ENCODE measurements at places on chromosomes 2 and 18.

DNA sequence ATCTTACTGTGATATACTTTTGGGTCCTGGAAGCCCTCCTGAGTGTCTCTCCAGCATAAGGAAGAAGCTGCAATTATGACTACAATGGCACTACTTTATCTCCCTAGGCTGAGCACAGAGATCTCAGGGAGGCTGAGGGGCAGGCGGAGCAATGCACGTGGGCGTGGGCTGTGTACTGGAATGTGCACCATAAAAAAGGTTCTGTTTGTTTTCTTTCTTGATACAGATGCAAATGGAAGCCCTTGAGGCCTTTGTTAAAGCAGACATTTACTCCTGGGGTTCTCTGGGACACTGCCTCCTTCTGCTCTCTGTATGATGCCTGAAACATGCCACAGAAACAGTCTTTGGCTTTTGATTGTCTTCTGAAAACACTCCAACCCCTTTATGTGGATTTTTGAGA is 79.1 kb upstream of the DLX2 start:
- no peak for DNase-seq

DNA sequence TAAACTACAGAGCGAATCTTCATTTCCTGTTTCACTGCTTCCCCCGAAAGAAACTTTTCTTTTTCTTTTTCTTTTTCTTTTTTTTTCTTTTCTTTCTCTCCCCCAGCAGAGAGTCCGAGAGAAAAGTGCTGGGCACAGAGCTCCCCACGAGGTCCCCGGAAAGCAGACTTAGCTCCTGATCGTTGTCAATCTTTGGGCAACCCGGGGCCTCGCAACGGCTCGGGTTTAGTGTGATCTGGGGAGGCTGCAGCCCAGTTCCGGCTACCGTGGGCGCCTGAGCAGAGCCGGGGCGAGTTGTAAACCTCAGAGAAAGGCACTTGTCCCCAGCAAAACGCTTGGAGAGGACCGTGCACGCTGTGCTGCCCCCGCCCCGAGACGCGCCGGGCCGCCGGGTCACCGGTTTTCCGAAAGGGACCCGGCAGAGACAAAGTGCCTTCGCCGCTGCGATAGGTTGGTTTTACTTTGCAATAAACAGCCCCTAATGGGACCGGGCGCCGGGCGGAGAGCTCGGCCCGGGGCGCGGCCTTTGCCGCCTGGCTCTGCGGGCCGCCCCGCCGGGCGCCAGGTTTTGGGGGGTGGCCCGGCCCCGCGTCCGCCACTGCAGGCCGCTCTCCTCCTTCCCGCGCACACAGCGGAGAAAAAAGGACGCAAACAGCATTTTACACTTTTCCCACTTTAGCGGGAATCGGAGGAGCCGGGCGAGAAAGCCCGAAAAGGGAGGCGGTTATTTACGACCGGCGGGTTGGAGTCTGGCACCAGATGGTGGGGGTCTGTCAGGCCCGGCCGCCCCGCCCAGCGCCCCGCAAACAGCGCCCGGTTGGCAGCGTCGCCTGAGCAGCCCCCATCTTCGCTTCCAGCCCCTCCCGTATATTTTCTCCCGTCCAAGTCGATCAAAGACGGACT is 136.0 kb downstream of the INSIG2 start:
- peak; percentile 17 for DNase-seq

DNA sequence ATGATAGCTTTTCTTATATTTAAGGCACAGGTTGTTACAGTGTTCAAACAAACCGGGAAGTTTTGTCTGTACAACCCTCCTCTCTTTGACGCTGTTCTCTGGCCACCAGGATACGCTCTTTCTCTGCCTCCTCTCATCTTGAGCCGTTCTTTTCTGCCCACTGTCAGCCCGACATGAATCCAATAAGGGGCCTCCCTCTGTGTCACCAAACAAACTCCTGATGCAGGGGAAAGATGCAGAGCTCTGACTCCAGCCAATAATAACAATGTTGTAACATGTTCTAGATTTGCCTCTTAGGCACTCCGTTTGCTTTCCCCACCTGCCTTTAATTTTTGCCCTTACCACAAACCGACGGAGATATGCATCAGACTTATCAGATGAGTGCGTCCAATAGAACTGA is 449.3 kb downstream of the SLC4A3 start:
- DNase-seq, result no peak

- DNase-seq, result no peak
These were observed 79.6 kb downstream of the STPG4 start for GRCh38 chr2:47075361-47076125.

GRCh38 chr2:207184348-207184747 is 18.6 kb upstream of the KLF7 start:
- DNase-seq, result no peak

DNA sequence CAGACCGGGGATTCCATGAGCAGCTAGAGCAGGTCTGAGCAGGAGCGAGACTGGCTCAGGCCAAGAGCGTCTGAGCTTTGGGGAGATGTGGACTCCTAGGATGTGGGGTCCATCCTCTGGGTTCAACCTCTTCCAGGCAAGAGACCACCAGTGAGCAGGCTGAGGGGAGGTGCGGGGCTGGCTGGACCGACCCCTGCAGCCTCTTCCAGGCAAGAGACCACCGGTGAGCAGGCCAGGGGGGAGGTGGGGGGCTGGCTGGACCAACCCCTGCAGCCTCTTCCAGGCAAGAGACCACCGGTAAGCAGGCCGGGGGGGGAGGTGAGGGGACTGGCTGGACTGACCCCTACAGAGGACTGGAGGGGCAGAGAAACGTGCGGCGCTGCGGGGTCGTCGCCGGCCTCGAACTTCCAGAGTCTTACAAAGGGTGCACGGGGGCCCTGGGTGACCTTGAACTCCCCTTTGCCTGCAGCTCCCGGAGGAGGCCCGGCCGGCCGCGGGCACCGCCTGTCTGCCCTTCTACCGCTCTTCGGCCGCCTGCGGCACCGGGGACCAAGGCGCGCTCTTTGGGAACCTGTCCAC is 63.4 kb downstream of the TPO start:
- no peak for DNase-seq

DNA sequence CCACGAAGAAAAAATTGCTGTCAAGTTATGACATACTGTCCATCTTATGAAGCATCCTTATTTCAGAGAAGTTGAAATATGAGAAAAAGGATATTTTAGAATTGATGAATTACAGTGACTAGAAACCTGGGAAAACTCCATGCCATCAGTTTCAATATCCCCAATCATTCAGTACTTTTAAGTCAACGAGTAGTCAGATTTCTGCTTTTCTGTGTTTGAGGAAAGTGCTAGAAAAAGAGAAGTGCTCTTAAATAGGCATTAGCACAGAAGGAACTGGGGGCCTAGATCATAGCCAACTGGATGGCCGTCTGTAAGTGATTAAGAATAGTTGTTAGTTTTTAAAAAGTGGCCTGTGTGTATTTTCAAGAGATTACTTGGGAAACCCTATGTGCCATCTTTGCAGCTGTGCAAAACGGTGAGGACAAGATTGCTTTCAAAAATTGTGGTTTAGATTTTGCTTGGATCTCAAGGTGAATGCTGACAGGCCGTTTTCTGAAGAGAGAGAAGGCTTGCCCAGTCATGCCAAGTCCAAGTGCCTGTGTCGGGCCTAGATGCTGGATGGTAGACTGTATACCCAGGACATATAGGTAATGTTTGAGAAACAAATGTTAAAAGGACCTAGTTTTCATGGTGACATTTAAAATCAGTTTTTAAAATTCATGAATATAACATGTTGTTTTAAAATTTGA is 5.1 kb downstream of the NEDD4L start:
- DNase-seq, result no peak

GRCh38 chr2:24418166-24418841 is 58.0 kb upstream of the ITSN2 start:
- DNase-seq, result no peak

DNA sequence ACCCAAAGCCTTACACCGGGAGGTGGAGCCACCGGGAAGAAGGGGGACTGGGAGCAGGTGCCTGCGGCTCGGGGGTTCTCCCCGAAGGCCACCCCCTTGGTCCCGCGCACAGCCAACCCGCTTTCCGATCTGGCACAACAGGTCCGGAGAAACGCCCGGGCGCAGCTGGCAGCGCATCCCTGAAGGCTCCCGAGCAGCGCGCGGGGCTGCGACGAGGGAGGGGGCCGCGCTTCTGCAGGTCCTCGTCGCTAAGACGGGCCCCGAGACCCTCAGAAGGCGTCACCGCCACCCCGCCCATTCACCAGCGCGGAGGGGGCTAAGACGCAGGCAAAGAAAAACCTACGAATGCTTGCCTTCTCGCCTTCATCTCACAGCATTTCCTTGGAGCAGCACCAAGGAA is 1.8 kb downstream of the CBLN2 start:
- DNase-seq, result no peak

GRCh38 chr2:232674491-232674890 is 22.6 kb upstream of the GIGYF2 start:
- DNase-seq, result no peak

GRCh38 chr2:190119923-190120590 is 57.5 kb upstream of the MSTN start:
- DNase-seq, result no peak

- DNase-seq, result no peak
These were observed 124.8 kb downstream of the DTNA start for GRCh38 chr18:34834897-34835296.

- DNase-seq, result no peak
These were observed 212.1 kb downstream of the DYSF start for GRCh38 chr2:71665168-71666093.

- DNase-seq, result no peak
These were observed 1322.0 kb downstream of the LRP1B start for GRCh38 chr2:140808820-140809219.

DNA sequence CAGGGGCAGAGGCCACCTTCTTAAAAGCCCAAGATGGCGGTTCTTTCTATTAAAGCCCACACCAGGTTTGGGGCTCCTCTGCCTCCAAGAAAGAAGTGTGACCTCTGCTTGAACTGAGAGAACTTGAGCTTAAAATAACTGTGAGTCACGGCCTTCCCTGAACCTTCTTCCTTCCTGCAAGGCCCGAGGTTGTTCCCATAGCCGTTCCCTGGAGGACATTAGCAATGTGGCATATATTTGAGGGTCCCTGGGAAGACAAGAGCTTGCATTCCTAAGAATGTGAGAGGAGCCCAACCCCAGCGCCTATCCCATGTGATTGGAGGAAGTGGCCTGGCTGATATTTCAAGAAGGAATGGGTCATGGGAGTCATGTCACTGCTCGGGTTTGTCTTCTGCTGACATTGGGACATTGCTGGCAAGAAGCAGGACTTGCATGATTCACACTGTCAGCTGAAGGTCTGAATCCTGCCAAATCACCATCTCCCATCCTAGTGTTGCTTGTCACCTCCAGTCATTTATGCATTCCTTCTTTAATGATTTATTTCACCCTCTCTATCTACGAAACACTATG is 168.1 kb downstream of the TRIB2 start:
- no peak for DNase-seq

- DNase-seq, result peak; percentile 1
These were observed at the start of gene ACADL for GRCh38 chr2:210224941-210225672. TSS of gene ACADL (minus strand) at chr2:210225447. CDS start at chr2:210225263, 184 bp downstream.

- no peak for DNase-seq
These were observed 53.0 kb upstream of the ALPP start for GRCh38 chr2:232325324-232326273.

DNA sequence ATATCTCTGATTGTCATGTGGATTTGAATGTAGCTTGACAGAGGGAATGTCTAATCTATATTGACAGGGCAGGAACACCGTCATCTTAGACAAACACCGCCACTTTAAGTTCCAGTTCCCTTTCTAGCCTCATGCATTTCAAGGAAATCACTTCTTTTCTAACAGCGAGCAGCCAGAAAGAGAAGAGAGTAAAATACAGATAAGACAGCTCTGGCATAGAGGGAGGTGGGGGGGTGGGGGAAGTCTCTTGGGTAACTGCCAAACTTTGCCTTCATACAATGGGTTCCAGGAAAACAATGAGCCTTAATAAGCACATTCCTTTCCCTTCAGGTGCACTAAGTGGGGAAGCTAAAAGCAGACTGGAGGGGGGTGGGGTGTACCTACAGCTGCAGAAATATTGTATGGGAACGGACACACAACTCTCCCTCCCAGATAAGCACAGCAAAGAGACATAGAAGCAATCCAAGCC is 37.2 kb downstream of the CASP10 start:
- no peak for DNase-seq

DNA sequence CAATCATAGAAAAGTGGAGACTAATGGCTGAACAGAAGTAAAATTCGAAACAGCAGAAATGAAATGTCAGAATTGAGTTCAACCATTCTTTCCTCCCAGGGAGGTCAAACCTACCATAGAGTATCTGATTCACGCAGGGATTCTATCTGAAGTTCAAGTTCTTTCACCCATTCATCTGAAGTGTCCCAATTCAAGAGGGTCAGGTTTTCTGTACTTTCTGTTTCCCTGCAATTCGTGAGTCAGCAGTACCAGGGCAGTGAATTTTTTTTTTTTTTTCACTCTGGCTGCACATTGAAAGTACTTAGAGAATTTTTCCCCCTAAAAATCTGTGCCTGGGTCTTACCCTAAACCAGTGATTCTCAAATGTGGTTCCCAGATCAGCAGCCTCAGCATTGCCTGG is 40.9 kb upstream of the CCDC88A start:
- DNase-seq, result no peak

DNA sequence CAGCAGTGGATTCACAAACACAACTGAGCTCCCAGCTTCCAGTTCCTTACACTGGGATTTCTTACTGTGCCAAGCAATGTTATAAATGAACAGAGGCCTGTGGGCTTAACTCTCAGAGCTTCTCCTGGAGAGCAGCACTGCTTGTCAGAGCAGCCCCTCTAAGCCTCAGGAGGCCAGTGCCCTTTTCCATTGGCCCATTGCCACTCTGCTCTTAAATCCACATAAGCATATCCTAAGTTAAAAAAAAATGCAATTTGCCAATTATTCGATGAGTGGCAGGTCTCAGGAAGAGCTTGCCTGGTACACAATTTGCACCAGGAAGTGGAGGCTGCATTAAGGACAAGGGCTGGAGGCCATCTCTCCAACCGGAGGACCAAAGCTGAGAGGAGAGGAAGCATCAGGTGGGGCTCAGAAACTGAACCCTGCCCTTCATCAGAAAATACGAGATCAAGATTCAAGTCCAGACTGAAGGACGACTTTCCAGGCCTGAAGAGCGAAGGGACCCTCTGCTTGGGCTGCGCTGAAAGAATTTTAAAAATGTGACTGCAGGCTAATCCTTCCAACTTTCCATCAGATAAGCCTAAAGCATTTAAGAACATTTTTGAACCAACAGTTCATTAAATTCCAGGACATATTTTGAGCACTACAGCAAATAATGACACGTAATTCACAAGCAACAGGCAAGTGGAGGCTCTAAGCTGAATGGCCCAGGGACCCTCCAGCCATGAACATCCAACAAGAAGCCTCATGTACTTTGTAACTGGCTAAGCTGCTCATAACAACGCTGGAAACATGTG is 28.4 kb upstream of the PXDN start:
- no peak for DNase-seq

GRCh38 chr2:65057391-65058052 is 1.3 kb downstream of the CEP68 start:
- DNase-seq, result no peak

DNA sequence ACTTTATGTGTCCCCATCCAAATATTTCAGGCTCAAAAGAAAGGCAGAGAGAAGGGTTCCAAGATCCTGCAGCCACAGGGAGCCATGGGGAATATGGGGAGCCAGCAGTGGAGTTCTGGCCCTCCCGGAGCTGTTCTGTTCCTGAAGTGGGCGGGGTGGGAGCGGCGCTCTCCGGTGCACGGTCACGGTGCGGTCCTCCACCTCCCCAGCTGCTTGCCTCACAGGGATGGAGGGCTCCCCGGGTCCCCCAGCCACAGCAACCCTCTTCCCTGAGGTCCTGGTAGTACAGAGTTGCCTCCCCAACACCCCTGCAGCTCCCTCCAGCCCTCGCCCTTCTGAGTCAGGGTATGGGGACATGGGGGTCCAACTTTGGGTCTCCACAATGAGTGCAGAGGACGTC is 26.2 kb upstream of the SNED1 start:
- no peak for DNase-seq

GRCh38 chr2:62409442-62409841 is 96.6 kb downstream of the TMEM17 start:
- DNase-seq, result no peak

- no peak for DNase-seq
These were observed 69.6 kb downstream of the POLR1A start for GRCh38 chr2:86035883-86036668.
